Activated T-cell treated with anti-CD3 and anti-CD28 coated beads, Interleukin-2, amount 50 U/mL, for 4 hours (primary cell): ENCODE measurements at places on chromosomes 1 and 21. TPM values are rescaled to one million over a fixed set of nuclear protein-coding genes. Genes with fewer than 3 reads are reported as not detected.

GRCh38 chr1:225746361-225747179 lies 31.1 kb upstream of the SRP9 start:
- no peak for DNase-seq

Gene CRP
- total RNA-seq: 0.18 TPM

Gene TAL1
- 0.14 TPM for total RNA-seq

- no peak for DNase-seq
Measured at GRCh38 chr1:85093644-85094043, 45.3 kb upstream of the MCOLN3 start.

Gene SHISAL2A
- 4.9 TPM for total RNA-seq

GRCh38 chr1:9719978-9720722 lies 68.6 kb downstream of the PIK3CD start:
- DNase-seq: no peak

Gene TNFSF4
- 0.63 TPM for total RNA-seq

DNA sequence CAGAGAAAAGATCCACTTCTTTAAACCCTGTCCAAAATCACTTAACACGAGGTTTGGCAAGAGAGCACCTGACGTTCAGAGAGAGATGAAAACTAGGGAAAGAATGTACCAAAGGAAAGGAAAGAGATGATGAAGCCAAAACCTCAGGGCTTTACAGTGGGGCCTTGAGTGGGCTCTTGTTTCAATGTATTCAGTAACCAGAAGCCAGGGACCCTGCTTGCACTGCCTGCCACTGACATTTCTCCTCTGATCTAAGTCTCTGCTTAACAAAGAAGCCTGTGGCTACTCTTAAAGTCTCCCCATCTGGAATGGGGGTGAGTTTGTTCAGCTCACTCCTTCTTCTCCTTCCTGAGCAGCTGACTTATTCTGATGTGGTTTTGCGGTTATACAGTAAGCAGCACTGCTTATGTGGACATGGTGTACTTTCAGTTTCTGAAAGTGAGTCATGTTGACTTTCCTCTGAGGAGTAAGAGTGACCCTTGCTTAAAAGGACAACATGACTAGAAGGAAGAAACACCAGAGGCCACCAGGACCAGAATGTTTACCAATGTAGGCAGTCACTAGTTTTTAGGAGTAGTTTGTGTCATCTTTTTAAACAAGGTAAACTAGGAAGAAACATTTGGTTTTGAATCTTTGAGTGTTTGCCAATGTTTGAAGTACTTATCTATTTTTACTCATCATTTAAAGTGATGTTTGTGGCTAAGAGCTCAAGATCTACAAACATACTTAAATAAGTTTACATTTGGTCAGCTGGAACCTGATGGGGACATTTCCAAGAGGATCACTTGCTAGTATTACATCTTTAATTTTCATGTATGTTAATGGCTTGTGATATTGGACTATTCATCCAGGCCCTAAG lies 87.4 kb downstream of the FASLG start:
- DNase-seq: no peak

- no peak for DNase-seq
Measured at GRCh38 chr1:109547463-109548320, 723 bp upstream of the GNAI3 start.

Gene RGS4
- not detected for total RNA-seq

- DNase-seq: no peak
Measured at GRCh38 chr1:47837866-47838561, 159.2 kb downstream of the TRABD2B start.

GRCh38 chr1:8661185-8662110 lies 156.0 kb downstream of the RERE start:
- DNase-seq: peak; percentile 40

Gene NCDN
- total RNA-seq: 60.6 TPM

Gene LCE2B
- total RNA-seq: not detected

- DNase-seq: no peak
Measured at GRCh38 chr21:19239696-19240095, 836.1 kb upstream of the TMPRSS15 start.

DNA sequence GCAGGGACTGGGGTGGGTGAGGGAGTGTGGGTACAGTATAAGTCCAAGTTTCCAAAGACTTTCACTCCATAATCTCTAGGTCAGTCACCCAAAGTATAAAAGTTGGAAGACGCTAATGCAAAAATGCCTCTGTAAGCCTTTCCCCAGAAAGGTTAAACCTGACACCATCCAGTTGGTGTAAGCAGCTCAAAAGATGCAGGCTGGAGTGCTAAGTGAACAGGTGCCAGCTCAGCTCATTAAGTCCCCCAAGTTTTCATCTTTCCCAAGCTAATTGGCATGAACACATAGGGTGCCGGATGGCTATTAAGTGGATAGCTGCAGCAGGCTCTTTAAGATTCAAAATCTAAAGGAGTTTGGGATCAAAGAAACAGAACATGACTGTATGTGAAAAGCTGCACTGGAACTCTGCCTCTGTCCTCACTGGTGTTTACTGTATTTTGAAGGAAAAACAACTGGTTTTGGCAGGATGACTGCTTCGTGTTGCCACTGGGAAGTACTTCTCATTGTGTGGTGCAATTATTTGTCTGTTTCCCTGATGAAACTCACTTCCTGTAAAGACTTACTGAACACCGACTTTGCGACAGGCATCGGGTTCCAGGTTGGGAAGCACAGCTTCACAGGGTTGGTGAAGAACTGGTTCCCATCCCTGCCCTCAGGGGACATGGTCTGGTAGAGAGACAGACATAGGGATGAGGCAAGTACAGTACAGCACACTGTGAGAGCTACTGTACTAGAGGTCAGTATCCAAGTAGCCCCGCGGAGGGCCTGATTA lies 152.7 kb downstream of the DAB1 start:
- no peak for DNase-seq

DNA sequence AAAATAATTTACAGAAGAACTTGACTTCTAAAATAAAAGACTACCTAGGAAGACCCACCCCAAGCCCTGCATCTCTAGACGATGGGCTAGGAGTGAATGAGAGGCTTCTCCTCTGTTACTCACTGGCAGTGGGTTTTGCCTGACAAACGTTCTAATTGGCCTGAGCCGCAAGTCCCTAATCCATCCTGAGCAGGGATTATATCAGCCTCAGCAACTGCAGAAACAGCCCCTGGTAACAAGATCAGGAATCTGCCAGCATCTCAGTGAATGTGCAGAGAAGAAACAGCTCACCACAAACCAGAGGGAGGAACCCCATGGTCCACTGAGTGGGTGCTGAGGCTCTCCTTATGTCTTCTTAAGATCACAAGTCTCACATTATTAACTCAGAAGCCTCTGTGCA lies 240.6 kb downstream of the BRINP2 start:
- DNase-seq: no peak

DNA sequence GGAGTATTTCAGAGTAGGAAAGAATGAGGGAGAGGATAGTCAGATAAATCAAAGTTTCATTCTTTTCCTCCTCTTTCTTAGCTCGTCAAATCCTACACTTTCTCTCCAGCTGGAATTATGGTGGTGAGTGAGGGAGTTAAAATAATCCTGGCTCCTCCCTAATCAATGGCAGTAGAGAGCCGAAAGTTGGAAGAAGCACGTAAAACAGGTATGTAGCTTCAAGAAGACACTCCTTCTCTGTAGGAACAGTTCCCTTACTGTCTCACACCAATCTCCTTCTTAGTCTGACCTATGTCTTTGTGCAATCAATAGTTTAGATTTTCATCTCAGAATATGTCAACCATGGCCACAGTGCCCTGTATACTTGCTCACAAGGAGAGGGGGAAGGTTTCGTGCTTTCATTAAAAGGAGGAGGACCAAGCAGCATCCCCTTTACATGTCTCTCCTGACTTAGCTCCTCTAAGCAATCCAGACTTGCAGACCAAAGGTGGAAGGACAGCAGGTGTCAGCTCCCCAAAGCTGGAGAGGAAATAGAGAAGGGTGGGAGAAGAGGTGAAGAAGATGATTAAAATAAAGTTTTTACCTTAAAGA lies 878 bp downstream of the MINDY1 start:
- no peak for DNase-seq

DNA sequence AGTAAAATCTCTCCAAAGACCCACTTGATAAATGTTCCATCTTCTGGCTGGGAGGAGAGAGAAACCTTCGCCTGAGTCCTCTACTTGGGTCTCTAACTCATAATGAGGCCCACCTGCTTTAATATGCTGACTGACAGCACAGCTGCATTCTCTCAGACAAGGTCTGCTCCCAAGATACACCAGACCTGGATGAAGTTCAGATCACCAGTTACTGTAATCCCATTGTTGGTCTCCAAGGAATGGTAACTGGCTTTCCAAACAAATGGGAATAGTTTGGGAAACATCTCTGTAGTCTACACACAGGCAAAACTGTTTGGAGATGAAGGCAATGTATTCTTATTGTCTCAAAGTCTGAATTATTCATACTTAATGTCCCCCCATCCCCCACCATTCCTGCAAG lies 27.9 kb upstream of the COL24A1 start:
- DNase-seq: no peak

- no peak for DNase-seq
Measured at GRCh38 chr1:68429233-68429808, 20.4 kb downstream of the RPE65 start.

GRCh38 chr1:231315887-231316286 lies 21.8 kb downstream of the EXOC8 start:
- peak; percentile 16 for DNase-seq

- no peak for DNase-seq
Measured at GRCh38 chr21:44519346-44520325, 20.4 kb downstream of the KRTAP10-1 start.

Gene RNU1-3
- 1,321 TPM for total RNA-seq

Gene S100A13
- total RNA-seq: 2.0 TPM
